ENCODE measurements at places on chromosomes 6 and 20.

GRCh38 chr6:145815309-145816274 is 997 bp upstream of the FBXO30 start:
- DNase-seq = no peak

DNA sequence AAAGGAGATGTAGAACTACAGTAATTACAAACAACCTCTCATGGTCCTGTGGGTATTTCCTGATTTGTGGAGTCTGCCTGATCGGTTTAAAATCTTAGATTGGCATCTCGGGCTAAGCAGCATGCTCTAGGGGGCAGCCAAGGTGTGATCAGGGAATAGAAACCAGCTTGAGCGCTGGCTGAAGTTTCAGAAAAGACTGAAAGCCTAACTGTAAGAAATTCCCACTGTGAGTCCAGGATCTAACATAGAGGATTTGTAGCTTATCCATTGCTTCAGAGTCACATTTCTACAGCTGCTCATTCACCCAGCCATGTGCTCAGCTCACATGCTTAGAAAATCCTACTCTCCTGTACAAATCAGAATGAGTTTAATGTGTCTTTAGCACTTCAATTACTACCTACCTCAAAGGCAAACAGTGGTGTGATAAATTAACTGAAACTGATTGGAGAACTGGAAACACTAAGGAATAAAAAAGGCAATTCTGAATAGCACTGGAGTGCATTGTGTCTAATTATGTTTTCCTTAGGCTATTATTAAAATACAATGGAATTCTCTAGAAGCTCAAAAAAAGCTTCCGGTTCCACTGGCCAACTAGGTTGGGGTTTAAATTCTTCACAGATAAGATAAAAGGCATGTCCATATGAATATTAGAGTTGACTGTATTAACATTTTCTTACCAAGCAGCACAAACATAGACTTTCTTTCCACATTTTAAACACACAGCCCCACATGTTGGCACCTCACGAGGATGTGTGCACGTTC is 73.8 kb upstream of the MPC1 start:
- no peak for DNase-seq

GRCh38 chr6:100740439-100740838 is 140.7 kb downstream of the ASCC3 start:
- DNase-seq = no peak

DNA sequence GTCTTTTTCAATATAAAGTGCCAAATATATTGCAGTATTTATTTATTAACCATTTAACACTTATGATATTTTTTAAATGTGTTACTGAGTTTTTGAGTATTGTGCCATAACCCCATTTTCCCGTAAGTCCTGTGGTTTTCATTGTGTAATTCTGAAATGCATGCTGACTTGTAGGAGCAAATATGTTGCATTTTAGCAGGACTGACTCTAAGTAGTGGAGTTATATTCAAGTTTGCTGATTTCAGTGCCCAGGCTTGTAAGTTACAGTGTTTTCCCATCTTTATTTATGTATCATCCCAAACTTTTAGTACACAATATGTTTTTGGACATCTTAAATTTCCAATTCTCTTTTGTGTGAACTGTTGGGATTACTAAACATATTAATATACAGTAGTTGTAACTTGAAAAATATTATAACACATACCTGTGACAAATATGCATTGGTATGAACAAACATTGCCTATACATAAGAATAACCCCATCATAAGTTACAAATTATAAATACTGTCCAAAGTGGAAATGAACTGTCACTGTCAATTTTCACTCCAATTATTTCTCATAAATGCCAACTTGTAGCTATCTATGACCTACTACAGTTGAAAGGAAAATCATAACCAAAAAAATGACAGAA is 179.3 kb upstream of the RUNX2 start:
- no peak for DNase-seq

GRCh38 chr6:103925317-103925716 is 934.4 kb downstream of the HACE1 start:
- no peak for DNase-seq
